NCI-H1436 (cell line): ENCODE measurements at places on chromosomes 7 and 10.

GRCh38 chr10:93596539-93596938 lies 4.5 kb downstream of the RBP4 start:
- no peak for DNase-seq

GRCh38 chr10:115558252-115558651 lies 465.1 kb downstream of the ATRNL1 start:
- no peak for DNase-seq

GRCh38 chr7:46291601-46292150 lies 370.6 kb upstream of the IGFBP3 start:
- no peak for DNase-seq

DNA sequence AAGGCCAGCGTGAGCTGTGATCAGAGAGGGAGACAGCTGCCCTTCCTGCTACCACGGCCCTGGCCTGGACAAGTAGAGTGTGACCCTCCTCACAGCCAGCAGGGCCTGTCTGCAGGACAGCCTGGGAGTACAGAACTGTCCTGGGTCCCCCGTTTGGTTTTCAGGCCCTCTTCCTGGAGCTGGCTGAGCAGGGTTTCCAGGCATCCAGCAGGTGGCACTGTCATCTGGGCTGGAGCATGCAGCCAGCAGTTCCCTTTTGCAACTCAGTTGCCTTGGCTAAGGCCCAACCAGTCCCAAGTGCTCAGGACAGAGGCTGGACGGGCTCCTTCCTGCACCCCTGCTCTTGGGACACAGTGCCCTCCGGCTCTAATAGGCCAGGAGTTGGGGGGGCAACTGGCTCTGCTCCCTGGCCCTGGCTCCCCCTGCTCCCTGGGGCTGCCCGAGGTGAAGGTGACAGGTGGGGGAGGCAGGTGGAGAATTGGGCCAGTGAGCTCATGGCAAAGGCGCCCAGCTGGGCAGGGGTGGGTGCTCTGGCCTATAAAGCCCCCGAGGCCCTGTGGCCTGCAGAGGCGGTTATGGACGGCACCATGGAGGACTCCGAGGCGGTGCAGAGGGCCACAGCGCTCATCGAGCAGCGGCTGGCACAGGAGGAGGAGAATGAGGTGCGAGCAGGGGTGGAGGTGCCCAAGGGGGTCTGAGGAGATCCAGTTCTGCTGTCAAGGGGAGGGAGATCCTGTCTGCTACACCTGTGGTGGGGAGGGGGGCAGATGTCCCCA lies at the start of gene ANKRD2:
Gene ANKRD2, plus strand, starts transcription at position 566 of the 776 bp plus-strand sequence. Its CDS starts 10 bp downstream, at position 576.
- DNase-seq = peak; percentile 42

DNA sequence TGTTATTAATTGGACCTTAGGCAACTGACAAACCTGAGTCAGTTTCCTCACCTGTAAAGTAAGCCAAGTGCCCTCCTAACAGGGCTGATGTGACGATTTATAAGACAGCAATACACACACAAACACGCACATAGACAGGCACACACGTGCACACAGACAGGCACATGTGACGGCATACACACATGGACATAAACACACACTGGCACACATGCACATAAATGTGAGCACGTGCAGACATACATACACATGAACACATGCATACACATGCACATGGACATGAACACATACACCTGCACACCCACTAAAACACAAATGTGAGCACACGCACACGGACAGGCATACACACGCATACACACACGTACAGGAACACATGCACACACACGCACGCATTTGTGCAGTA lies 148.9 kb downstream of the PRKCQ start:
- DNase-seq = no peak

GRCh38 chr7:16078076-16078952 lies 343.0 kb downstream of the CRPPA start:
- peak; percentile 27 for DNase-seq

GRCh38 chr10:5888351-5888750 lies 1.3 kb downstream of the ANKRD16 start:
- no peak for DNase-seq

DNA sequence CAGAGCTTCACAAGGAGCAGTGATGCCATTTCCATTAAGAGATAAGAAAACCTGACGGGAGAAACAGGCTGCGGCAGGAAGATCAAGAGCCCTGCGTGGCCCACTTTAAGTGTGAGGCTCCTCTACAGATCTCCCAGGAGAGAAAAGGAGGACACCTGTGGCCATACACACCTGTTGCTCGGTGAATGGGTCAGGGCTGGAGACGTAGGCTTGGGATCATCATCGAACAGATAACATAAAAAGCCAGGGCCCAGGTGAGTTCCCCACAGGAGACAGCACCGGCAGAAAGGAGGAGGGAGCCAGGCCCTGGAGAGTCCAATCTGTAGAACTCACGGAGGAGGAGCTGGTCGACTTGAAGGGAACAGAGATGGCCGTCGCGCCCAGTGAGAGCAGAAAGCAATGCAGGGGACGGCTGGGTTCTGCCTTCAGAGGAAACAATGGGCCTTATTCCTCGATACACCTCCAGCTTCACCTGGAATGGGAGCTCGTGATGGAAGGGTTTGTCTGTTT lies 556.8 kb downstream of the DNAJB6 start:
- no peak for DNase-seq

DNA sequence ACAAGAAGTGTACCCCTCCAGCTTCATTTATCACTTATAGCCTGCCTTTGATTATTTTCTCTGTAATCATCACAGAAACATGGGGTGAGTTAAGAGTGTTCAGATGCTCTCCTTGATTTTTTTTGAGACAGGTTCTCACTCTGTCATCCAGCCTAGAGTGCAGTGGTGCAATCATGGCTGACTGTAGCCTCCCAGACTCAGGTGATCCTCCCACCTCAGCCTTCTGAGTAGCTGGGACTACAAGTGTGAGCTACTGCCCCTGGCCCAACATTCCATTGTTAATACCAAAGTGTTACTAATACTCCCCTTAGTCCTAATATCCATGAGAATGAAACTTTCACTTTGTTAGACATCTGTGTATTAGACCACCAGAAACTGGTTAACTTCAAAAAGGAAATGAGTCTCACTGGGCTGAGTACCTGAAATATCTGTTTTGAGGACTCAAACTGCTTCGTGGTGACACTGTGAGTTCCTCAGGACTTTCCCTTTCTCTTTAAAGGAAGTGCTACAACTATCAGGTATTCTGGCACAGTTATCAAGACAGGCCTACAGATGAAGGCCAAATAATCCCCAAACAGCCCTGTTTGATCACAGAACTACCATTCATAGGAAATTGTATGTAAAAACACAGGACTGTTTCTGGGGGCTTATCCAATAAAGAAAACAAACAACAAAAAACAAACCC lies 20.5 kb upstream of the CFAP70 start:
- DNase-seq = no peak

DNA sequence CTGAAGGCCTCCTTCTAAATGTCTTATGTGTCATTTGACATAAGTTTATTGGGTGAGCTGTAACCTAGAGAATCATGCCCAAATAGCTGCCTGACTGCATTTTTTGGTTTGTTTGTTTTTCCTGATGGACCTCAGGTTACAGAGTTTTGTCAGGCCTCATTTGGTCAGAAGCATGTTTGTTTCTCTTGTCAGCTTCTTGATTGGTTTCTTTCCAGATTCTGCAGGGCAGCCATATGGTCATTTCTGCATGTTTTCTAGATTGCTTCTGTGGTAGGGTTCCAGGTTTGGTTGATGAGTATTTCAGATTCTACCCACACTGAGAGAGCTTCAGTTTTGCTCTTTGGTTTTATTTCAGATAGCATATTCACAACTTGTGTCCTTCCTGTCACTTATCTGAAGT lies 28.0 kb downstream of the GLCCI1 start:
- DNase-seq = no peak

DNA sequence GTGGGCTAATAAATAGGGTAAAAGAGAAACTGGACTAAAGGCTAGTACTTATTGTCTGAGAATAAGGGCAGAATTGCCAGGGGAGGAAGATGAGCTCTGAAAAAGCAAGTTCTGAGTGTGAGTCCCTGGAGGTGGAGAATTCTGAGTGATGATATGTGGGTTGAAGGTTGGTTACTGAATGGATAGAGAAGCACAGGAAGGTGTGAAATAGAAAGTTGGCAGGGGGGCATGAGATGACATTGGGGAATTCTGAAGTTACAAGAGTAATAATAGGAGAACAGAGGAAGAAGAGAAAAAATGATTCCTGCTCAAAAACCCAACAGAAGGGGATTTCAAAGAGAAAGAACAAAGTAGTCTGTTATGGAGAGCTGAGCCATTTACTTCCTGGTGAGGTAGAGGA lies 76.9 kb downstream of the PRKCQ start:
- no peak for DNase-seq

GRCh38 chr7:66464059-66464458 lies 164.6 kb upstream of the KCTD7 start:
- no peak for DNase-seq

- no peak for DNase-seq
Observed at GRCh38 chr7:131897016-131897789, 340.8 kb upstream of the PODXL start.

- no peak for DNase-seq
Observed at GRCh38 chr10:91590904-91591796, 41.7 kb downstream of the PPP1R3C start.

GRCh38 chr10:43216931-43217562 lies 49.8 kb downstream of the RASGEF1A start:
- no peak for DNase-seq

DNA sequence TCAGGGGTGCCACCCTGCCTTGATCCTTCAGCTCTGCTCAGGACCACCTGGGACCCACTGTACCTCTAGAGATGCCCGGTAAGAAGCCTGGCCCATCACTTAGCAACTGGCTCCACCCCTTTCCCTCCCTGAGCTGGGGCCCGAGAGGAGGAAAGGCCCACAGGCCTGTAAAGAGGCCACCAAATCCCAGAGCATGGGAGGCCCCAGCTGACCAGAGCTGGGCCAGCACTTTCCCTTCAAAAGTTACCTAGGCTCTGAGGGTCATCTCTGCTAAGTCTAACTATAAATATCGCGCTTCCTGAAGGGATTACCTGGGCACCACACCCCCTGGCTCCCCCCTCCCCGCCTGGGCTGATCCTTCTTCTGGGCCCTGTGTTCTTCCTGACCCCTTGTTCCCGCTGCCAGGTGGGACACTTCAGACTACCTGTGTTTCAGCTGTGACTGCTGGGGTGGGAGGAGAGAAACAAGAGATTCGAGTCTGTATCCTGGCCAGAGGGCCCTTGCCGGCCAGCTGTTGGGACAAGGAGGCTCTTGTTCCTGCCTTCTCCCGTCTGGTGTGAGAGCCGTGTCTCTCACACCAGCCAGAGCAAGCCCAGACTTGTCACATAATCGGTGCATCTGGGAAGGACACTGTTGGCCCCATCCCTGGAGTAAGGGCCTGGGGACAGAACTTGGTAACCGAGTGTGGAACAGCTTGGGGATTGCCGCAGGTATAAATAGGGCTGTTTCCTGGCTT lies 22.8 kb upstream of the ANKRD2 start:
- DNase-seq = no peak

GRCh38 chr7:98470485-98471240 lies 69.8 kb upstream of the BAIAP2L1 start:
- no peak for DNase-seq

GRCh38 chr10:16787361-16787791 lies 29.8 kb downstream of the RSU1 start:
- no peak for DNase-seq

DNA sequence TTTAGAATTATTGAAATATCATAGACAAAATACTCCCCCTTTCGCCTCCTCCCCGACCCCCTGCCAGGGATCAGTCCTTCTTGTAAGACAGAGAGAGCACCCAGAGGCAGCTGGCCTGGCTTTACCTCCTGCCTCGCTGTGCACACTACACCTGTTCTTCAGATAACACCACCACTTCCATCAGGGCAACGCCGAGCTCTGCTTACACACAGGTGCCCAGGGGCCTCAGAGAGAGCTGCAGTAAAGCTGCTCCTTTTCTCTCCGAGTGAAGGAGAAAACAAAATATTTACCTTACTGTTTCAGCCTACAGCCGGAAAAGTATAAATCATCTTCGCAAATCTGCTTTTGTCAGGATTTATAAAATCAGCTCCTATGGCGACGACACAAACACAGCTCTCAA lies 80.7 kb downstream of the HIPK2 start:
- DNase-seq = no peak

DNA sequence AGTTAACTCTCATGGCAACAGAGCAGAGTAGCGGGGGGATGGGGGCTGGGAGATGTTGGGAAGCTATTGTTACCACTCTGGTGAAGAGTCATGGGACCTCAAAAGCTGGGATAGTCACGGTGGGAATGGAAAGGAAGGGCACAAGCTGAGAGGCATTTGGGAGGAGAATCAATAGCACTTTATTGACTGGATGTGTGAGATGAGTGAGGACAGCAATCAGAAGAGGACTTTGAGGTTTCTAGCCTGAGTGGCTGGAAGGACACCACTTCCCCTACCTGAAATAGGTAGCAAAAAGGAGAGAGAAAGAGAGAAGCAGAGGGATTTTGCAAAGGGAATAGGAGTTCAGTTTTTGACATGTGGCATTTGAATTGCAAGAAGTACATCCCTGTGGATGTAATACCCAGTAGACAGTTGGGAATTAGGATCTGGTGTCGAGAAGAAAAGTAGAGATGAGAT lies 27.2 kb downstream of the SCD start:
- DNase-seq = no peak

DNA sequence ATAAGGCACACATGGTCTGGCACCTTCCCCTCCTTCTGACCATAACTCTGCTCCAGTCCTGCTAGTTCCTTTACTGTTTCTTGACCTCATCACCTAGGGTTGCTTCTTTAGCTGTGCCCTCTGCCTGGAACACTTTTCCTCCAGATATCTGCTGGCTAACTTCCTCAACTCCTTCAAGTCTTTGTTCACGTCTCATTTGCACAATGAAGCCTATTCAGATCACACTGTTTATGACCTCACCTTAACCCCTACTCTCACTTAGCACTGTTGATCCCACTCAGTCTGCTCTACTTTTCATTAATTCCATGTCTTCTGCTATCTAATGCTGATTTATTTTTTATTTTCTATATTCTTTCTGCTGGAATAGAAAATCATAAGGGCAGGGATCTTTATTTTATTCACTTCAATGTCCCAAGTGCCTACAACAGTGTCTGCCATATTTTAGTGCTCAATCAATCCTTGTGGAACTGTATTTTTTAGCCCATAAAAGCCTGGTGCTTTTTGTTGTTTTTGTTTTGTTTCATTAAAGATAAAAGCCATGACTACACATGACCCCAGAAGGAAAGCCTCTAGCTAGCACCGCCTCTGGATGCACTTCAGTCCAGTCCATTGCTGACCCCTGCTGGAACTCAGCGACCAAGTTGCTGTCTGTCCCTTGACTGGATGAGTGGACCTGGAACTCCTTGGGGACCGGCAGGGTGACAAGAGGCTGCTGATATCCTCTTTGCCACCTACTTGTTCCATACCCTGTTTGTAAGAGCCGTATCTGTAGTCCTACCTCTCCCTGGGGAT lies 12.3 kb downstream of the KLF14 start:
- DNase-seq = peak; percentile 37

DNA sequence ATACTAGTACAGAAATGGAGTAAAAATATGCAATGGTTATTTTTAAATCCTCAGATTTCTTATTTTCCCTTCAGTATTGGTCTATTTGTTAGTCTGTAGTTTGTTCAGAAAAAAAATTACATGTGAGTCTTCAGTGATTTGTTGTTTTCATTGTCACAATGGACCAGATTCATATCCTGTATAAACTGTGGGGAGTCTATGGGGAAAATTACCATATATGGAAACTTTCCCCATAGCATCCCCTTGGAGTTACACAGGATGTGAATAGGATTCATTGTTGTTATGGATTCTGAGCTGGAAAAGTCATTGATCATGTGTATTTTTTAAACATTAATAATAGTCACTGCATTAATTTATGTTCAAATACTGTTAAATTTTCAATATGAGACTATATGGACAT lies 72.6 kb downstream of the ST7 start:
- DNase-seq = no peak
